ENCODE measurements at places on chromosomes 3 and 15. TPM values are rescaled to one million over a fixed set of nuclear protein-coding genes. Genes with fewer than 3 reads are reported as not detected.

The PPARG gene
- 33.8 TPM for polyA plus RNA-seq

The EXD1 gene
- polyA plus RNA-seq: not detected

The CCDC33 gene
- not detected for polyA plus RNA-seq

The SNX22 gene
- polyA plus RNA-seq: 0.10 TPM

The USP3 gene
- 24.0 TPM for polyA plus RNA-seq

The ISL2 gene
- polyA plus RNA-seq: 0.82 TPM

The MCF2L2 gene
- not detected for polyA plus RNA-seq

The AADACL2 gene
- polyA plus RNA-seq: not detected

The AP3B2 gene
- 0.22 TPM for polyA plus RNA-seq

The SPESP1 gene
- 5.7 TPM for polyA plus RNA-seq

The ZSCAN29 gene
- polyA plus RNA-seq: 9.6 TPM

The SLC9C1 gene
- not detected for polyA plus RNA-seq

The HDDC3 gene
- polyA plus RNA-seq: 10.3 TPM

The MRPL47 gene
- polyA plus RNA-seq: 65.0 TPM

The KBTBD13 gene
- polyA plus RNA-seq: not detected

The INKA1 gene
- 1.9 TPM for polyA plus RNA-seq

The TRH gene
- polyA plus RNA-seq: not detected

The ANKRD63 gene
- polyA plus RNA-seq: not detected

The SYNM gene
- polyA plus RNA-seq: 3.6 TPM

The TTC23 gene
- 7.2 TPM for polyA plus RNA-seq

The CLRN1 gene
- not detected for polyA plus RNA-seq

The GRAMD1C gene
- 3.0 TPM for polyA plus RNA-seq

The P2RY1 gene
- polyA plus RNA-seq: 0.04 TPM

The SPINK8 gene
- not detected for polyA plus RNA-seq

The CCRL2 gene
- 0.16 TPM for polyA plus RNA-seq

The GABRB3 gene
- polyA plus RNA-seq: 0.63 TPM

The ATP6V1A gene
- polyA plus RNA-seq: 83.0 TPM

The ATP8B4 gene
- polyA plus RNA-seq: 1.0 TPM

The CD200 gene
- 3.4 TPM for polyA plus RNA-seq

The PARP15 gene
- polyA plus RNA-seq: 0.09 TPM

The NUSAP1 gene
- polyA plus RNA-seq: 33.9 TPM

The USP50 gene
- polyA plus RNA-seq: not detected

The SH3GL3 gene
- polyA plus RNA-seq: not detected

The ZNF80 gene
- polyA plus RNA-seq: not detected

The ROBO2 gene
- polyA plus RNA-seq: 16.3 TPM

The ERC2 gene
- polyA plus RNA-seq: 0.06 TPM

The TMEM158 gene
- 24.7 TPM for polyA plus RNA-seq

The DNASE1L3 gene
- not detected for polyA plus RNA-seq

The PPCDC gene
- polyA plus RNA-seq: 5.5 TPM

The CTXN2 gene
- not detected for polyA plus RNA-seq

The SV2B gene
- polyA plus RNA-seq: not detected

The CACNA1D gene
- 0.07 TPM for polyA plus RNA-seq

The FSIP1 gene
- 0.43 TPM for polyA plus RNA-seq

The ALG1L2 gene
- polyA plus RNA-seq: 0.29 TPM

The KLF15 gene
- 0.53 TPM for polyA plus RNA-seq

The ST3GAL6 gene
- polyA plus RNA-seq: 1.2 TPM

The CFAP92 gene
- polyA plus RNA-seq: not detected

The ZIC1 gene
- polyA plus RNA-seq: not detected

The CHDH gene
- polyA plus RNA-seq: 0.02 TPM

The ZBED2 gene
- polyA plus RNA-seq: 0.11 TPM

The EPHB3 gene
- polyA plus RNA-seq: 1.9 TPM

The PLCH1 gene
- polyA plus RNA-seq: 0.04 TPM

The TMEM207 gene
- polyA plus RNA-seq: not detected

Measured in AG04450 (cell line).